ENCODE measurements at places on chromosomes 7 and 10.
A peak's percentile ranks its signal among the peaks of the same experiment; 100 is the strongest.

- no peak for DNase-seq
These were observed 3.2 kb downstream of the SNCG start for GRCh38 chr10:86961481-86962091.

DNA sequence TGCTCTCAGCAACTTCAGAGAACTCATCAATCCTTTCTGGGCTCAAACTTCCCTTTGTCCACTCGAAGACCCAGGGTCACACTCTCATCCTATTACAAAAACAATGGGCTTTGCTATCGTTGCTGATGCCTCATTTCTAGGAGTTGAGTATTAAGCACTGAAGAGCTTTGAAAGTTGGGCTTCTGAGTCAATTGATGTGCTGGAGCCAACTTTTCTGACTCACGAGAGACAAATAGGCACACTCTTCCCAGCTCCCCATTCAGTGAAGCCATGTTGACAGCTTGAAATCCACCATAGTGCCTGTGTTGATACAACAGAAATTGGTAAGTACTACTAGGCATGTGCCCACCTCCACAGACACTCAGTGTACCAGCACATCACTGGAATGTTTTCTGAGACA lies 97.5 kb upstream of the PRSS58 start:
- DNase-seq = no peak

- DNase-seq = peak; percentile 10
These were observed 35.2 kb downstream of the GBF1 start for GRCh38 chr10:102280397-102281101.

DNA sequence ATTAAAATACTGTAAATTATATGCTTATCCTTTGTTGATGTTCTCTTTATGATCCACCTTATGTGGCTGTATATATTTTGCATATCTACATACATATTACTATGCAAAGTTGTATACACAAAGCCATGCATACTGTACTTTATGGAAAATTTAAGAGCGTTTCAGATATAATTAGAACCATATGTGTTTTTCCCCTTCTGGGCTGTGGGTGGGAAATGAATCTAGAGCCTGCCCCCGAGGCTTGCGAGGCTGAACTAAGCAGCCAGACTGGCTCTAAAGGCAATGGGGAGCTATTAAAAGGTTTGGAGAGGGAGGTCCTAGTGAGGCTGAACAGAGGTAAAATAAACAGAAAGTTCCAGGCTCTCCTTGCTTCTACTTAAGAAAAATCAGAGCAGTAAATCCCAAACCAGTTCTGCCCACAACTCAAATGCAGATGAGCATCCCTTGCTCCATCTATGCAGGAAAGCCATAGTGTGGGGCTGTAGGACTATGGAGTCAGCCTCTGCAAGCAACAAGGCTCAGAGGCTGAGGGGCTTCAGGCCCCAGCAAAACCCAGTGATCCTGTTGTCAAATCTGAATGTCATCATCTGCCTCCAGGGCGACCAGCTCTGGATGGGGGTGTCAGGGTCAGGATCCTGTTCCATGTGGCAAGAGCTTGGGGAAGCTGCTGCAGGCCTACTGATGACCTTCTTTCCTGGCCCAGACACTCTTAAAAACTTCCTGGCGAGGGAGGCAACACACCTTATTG lies 14.1 kb upstream of the DDIT4 start:
- no peak for DNase-seq

DNA sequence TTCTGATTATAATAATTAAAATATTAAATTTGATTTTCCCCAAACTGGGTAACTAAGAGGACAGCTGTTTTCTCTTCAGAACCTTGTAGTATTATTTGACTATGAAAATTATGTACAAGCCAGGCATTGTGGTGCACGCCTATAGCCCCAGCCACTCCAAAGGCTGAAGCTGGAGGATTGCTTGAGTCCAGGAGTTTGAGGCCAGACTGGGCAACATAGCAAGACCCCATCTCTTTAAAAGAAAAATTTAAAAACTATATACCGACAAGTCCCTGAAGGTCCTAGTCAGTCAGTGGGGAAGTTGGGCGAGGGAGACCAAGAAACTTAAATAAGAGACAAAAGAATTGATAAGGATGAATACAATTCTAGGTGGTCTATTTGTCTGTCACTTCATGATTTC lies 27.1 kb upstream of the UBE2D1 start:
- no peak for DNase-seq

- DNase-seq = no peak
These were observed 33.8 kb downstream of the NACAD start for GRCh38 chr7:45055016-45055415.

GRCh38 chr7:20741801-20742200 lies 44.9 kb downstream of the SP8 start:
- DNase-seq = no peak

- no peak for DNase-seq
These were observed 112.2 kb upstream of the GALNT17 start for GRCh38 chr7:71019706-71020105.

DNA sequence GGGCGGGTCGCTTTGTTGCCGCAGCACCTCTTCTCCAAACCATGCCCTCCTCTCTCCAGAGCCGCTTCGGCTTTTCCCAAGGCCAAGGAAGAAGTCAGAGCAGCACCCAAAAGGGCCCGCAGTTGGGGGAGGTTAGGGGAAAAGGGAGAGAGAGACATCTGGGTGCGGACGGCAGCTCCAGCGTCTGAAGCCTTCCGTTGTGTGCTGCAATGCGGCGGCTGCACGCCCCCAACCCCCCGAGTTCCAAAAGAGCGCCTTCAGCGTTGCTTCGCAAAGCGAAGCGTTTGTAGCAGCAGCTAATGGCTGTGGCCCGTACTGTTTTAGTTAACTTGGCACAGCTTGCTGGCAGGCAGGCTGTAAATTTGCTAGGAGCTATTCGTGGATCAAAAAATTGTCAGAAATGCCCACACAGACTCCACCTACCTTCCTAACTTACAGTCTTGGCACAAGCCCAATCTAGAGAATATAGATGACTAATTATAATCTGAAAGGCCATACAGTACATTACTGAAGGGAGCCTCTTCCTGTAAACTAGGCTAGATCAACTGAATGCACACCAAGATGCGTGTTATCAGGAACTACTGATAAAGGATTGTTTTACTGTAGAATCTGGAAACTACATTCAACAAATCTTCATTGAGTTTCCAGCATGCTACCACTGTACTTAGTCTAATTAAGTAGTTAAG lies 1.1 kb upstream of the KBTBD2 start:
- DNase-seq = no peak

DNA sequence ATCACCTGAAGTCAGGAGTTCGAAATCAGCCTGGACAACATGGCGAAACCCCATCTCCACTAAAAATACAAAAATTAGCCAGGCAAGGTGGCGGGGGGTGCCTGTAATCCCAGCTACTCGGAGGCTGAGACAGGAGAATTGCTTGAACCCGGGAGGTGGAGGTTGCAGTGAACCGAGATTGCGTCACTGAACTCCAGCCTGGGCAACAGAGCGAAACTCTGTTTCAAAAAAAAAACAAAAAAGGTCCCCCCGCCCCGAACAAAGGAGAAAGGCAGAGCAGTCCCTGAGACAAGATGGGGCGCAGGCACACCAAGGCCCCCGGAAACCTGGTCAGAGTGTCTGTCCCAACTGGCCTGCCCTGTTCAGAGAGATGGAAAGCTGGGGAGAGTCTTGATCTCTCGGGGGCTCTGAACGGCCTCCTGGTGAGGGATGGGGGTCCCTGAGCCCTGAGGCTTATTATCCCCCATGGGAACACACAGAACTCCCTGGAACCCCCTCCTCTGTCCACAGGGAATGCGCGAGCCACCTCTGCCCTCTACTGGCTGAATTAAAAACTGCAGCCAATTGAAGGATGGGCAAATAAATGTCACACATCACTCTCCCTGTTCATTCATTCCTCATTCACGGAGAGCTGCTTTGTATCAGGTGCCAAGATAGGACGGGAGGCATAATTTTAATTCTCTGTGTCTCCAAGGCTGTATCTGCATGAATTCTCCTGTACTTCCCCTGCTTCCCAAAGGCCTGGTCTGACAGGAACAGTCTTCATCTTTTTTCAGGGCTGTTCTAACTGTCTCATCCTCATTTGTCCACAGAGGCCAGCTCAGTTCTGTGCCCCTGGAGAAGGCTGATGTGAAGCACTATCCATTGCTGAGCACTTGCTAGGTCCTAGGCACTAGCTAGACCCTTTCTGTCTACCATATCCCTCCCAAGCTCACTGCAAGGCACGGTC lies 28.9 kb downstream of the MAT1A start:
- DNase-seq = no peak

- DNase-seq = no peak
These were observed 28.8 kb upstream of the CTBP2 start for GRCh38 chr10:125189162-125189561.

DNA sequence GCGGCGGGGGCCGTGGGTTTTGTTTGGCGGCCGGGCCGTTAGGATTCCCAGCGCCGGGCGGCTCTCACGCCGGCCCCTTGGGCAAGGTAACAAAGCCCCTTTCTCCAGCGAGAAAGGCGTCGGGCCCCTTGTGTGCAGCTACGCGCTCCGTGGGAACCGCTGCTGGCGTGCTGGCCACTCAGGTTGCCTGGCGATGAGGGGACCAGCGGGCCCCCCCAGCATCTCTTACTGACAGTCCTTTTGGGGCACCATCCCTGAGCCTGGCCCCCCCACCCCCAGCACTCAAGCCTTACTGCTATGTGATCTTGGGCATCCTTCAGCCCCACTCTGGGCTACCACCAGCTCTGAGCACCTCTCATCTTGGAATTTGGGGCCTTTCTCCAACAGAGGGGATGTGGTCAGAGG lies 1.8 kb downstream of the LFNG start:
- DNase-seq = no peak

GRCh38 chr10:21334891-21335696 lies 190.4 kb downstream of the SKIDA1 start:
- no peak for DNase-seq

Measured in globus pallidus (tissue), 1 donor.